SK-N-SH (cell line): ENCODE measurements at places on chromosomes 5 and 9. TPM values are rescaled to one million over a fixed set of nuclear protein-coding genes. Genes with fewer than 3 reads are reported as not detected.

The GOLPH3 gene
- 25.5 and 30.7 TPM in 2 replicates for polyA plus RNA-seq

The ZBTB34 gene
- polyA plus RNA-seq, result 2.9 and 4.1 TPM in 2 replicates

The HBEGF gene
- 56.2 and 59.8 TPM in 2 replicates for polyA plus RNA-seq

The PCDHGC5 gene
- polyA plus RNA-seq, result 1.9 and 2.0 TPM in 2 replicates

The SLC6A18 gene
- polyA plus RNA-seq, result not detected in 2 replicates

The PTGDS gene
- polyA plus RNA-seq, result not detected in 2 replicates

The CNTNAP3 gene
- polyA plus RNA-seq, result 0.19 and 0.20 TPM in 2 replicates

The ZFP37 gene
- 0.58 and 0.67 TPM in 2 replicates for polyA plus RNA-seq

The PHYHD1 gene
- 0.19 TPM in 1 of 2 replicates, not detected in the other for polyA plus RNA-seq

The FOXD4 gene
- 0.34 and 0.38 TPM in 2 replicates for polyA plus RNA-seq

The TLX3 gene
- 3.6 and 4.7 TPM in 2 replicates for polyA plus RNA-seq

The ZNF474 gene
- polyA plus RNA-seq, result 0.08 and 0.21 TPM in 2 replicates

The SLC6A19 gene
- polyA plus RNA-seq, result not detected in 2 replicates

The NPM1 gene
- 601 and 4,764 TPM in 2 replicates for polyA plus RNA-seq

The DHX29 gene
- 2.1 and 2.2 TPM in 2 replicates for polyA plus RNA-seq

The IL5 gene
- not detected in 2 replicates for polyA plus RNA-seq

The COX7C gene
- polyA plus RNA-seq, result 675 and 707 TPM in 2 replicates

The TSSK1B gene
- polyA plus RNA-seq, result 0.05 TPM in 2 replicates

The ZNF454 gene
- 0.05 and 0.15 TPM in 2 replicates for polyA plus RNA-seq

The GALNT12 gene
- polyA plus RNA-seq, result 7.4 TPM in 2 replicates

The LRRC8A gene
- 28.6 and 30.4 TPM in 2 replicates for polyA plus RNA-seq

The LMX1B gene
- polyA plus RNA-seq, result not detected in 2 replicates

The EIF4EBP3 gene
- polyA plus RNA-seq, result 1.1 and 1.2 TPM in 2 replicates

The STPG3 gene
- polyA plus RNA-seq, result not detected in 2 replicates

The PCDHGB2 gene
- polyA plus RNA-seq, result 3.7 and 4.5 TPM in 2 replicates

The NTRK2 gene
- 0.05 and 0.16 TPM in 2 replicates for polyA plus RNA-seq

The RMND5B gene
- polyA plus RNA-seq, result 42.8 and 43.7 TPM in 2 replicates

The ZNF483 gene
- 0.53 and 0.60 TPM in 2 replicates for polyA plus RNA-seq

The PCDHGA2 gene
- 1.4 and 1.5 TPM in 2 replicates for polyA plus RNA-seq

The PCDHA4 gene
- 1.2 and 1.4 TPM in 2 replicates for polyA plus RNA-seq

The CDH10 gene
- 0.10 and 0.24 TPM in 2 replicates for polyA plus RNA-seq

The RGS3 gene
- 50.6 and 60.7 TPM in 2 replicates for polyA plus RNA-seq

The NR5A1 gene
- not detected in 2 replicates for polyA plus RNA-seq
